ENCODE measurements at places on chromosomes 13 and 19. TPM values are rescaled to one million over a fixed set of nuclear protein-coding genes. Genes with fewer than 3 reads are reported as not detected.

The MBD3L3 gene
- not detected for polyA plus RNA-seq

The CEBPA gene
- polyA plus RNA-seq: 3.9 TPM

The GJB6 gene
- polyA plus RNA-seq: 3.6 TPM

GRCh38 chr13:62710787-62711186, 1295.1 kb upstream of the PCDH20 start:
- no peak for DNase-seq

DNA sequence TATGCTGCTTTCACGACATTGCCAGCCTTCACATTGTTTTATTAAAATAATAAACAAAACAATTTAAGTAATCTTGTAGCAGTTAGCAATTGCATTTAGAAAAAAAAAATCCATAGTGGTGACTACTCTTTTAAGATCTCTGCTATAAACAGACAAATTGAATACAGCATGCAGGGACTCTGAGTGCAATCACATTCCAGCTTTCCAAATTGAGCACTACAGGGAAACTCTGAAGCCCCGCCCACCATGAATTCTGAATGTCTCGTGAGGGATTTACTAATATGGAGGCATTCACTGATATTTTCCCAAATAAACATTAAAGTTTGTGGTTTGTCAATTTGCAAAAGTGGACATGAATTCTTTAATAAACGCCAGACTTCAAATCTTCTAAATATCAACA, 698.8 kb downstream of the LIG4 start:
- no peak for DNase-seq

- DNase-seq: no peak
Observed at GRCh38 chr13:71090990-71091389, 776.0 kb downstream of the DACH1 start.

DNA sequence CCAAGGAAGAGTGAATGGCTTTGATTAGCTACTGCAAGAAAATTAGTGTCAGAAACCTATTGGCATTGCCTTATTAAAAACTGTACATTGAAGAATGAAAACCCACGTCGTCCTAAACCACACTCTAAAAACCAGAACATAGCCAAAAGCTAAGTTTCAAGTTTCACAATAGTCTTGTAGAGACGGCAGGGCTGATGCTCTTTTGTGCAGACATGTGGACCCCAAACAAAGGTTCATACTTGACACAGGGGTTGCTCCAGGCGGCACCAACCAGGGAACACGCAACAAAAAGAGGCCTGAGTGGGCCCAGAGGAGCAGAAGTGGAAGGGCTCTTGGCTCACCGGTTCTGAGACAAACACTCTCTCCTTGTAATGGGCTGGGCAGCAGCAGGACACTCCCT, 28.6 kb upstream of the MIR17HG start:
- no peak for DNase-seq

Measured in right renal pelvis (tissue), 4 donors.